ENCODE measurements at places on chromosomes 11 and 22.

DNA sequence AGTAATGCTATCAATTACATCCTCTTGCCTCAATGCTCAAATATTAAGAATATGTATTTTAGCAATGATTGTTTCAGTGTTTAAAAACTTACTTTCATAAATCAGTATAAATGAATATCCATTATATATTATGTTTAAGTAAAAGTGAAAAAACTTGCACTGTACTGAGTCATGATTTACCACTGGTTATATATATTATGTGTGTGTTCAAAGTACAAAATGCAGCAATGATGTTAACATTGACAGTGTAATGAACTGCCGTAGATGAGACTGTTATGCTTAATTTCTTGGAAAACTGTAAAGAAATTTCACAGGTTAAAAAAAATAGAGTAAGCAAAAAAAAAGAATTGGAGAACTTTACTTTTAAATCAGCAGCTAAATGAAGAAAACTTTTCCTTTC lies 8.7 kb downstream of the LIN7C start:
- no peak for DNase-seq

DNA sequence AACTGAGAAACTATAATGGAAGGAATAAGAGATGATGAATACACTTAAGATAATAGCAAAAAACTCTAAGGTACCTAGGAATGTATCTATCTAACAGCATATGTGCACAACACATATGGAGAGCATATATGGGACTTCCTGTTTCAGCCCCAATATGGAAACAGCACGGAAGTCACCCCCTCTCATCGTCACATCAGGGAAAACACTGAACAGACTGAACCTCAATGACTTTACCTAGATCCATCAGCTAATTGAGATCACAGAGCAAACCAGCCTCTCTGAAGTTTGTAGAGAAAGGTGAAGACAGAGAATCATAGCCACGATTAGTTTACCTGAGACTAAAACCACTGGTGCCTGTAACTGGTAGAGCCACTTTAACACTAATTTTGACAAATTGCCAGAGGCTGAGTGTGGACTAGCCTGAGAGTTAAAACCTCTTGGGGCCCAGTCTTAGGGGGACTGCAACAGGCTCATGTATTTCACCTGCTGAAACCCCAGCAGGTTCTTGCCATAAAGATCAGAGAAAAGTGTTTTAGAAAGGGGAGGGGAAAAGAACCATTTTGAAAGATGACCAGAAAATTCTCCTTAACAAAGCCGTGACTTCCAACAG lies 722.6 kb downstream of the TBC1D22A start:
- no peak for DNase-seq

GRCh38 chr22:43346521-43346929 lies 3.4 kb upstream of the SCUBE1 start:
- no peak for DNase-seq

GRCh38 chr11:125443767-125444311 lies 52.2 kb downstream of the FEZ1 start:
- DNase-seq, result no peak

DNA sequence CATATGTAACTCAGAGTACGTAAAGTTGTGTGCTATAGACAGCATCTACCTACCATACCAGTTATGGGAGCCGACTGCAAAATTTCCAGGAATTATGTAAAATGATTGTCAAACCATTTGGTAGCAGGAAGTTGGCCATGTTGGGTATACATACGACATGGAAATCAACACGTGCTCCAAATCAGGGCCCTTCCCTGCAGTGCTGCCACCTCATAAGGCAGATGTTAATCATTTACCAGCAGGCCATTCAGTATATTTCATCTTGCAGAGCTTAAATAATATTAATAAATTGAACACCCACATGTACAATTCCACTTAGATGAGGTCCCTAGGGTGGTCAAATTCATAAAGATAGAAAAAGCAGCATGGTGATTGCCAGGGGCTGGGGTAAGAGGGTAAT lies 9.8 kb downstream of the MS4A18 start:
- no peak for DNase-seq

- DNase-seq, result no peak
Measured at GRCh38 chr11:126817096-126817495, 183.5 kb downstream of the KIRREL3 start.

- DNase-seq, result no peak
Measured at GRCh38 chr11:134272381-134273316, 3.5 kb upstream of the GLB1L3 start.

GRCh38 chr11:27998552-27998951 lies 109.4 kb downstream of the KIF18A start:
- no peak for DNase-seq

DNA sequence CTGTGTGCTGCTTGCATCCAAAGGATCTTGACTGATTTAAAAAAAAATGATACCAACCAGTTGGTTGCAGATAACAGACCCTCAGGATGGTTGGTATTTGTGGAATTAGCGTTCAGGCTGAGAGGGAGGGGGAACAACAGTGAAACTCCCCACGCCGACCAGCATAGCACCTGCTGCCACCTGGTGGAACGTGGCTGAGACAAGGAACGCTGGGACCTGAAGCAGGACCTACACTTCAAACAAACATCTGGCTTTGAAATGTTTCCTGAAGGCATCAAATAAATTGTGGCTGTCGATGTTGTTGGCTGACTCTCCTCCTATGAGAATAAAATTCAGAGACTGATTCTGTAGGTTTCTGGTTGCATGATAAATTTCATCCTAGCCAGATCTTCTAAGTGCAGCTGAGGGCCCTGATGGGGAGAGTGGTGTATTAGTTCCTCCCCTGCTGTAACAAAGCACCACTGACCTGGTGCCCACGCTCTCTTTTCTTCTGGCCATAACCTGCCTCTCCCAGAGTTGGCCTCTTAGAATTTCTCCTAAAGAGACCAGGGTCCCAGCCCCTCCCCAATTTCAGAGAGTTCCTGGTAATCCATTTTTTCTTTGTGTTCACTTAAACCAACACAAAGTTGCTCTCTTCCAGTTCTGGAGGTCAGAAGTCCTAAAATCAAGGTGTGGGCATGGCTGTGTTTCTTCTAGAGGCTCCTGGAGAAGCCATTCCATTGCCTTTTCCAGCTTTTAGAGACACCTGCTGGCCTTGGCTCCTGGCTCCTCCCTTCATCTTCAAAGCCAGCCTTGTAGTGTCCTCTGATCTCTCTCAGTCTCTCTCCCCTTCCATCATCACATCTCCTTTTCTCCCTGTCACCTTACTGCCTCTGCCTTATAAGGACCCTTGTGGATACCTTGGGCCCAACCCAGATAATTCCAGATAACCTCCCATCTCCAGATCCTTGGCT lies 17.3 kb downstream of the APOL2 start:
- peak; percentile 40 for DNase-seq

GRCh38 chr22:33853200-33854097 lies 66.8 kb downstream of the LARGE1 start:
- DNase-seq, result peak; percentile 77

DNA sequence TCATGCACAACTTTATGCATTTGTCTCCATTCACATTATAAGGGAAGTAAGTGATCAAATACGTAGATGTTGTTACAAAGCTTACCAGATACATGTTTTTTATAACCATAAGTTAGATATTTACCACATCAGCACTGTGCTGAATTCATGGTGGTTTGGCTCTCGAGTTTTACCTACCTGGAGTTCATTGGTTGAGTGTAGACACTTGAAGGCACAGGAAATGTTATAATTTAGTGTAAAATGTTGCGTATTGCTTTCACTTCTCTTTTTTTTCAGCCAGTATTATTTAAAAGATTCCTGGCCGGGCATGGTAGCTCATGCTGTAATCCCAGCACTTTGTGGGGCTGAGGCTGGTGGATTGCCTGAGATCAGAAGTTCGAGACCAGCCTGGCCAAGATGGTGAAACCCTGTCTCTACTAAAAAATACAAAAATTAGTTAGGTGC lies 53.1 kb upstream of the GRK2 start:
- no peak for DNase-seq

DNA sequence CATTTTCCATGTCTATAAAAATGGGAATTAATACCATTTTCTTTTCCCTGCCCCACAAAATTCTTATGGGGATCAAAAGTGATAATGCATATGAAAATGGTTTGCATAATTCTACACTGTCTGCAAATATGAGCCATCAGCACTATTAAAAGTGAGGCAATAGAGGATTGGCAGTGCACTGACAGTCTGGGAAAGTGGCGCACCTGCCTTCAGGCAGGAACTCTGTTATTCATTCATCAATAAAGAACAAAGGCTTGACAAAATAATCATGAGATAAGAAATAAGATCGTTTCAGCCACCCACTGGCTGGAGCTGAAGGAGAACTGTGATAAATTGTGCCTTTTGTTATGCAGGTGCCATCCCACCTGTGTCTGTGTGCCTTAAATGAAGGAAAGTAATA lies 49.5 kb downstream of the ARFGAP2 start:
- DNase-seq, result no peak

GRCh38 chr22:24247564-24248344 lies 2.9 kb upstream of the GGT5 start:
- peak; percentile 90 for DNase-seq

DNA sequence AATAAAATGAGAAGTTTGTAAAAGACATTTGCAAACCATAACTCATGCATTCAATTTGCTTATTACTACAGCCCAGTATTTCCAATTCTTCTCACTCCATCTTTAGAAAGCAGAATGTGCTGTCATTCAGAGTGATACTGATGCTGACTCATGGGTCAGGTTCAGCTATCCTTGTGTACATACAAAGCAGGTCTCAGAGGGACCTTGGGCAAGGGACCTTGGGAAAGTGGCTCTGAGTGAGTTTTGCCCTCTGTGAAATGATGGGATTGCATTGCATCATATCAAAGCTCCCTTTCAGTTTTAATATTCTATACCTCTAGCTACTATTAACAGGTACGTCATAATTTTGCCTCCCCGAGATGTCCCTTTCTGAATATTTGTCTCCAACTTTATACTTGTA lies 848.7 kb downstream of the OPCML start:
- DNase-seq, result no peak

GRCh38 chr22:42930810-42931420 lies 73.8 kb upstream of the ARFGAP3 start:
- DNase-seq, result peak; percentile 39

- peak; percentile 65 for DNase-seq
Measured at GRCh38 chr22:24391836-24392217, 35.6 kb upstream of the ADORA2A start.

GRCh38 chr11:78299000-78299710 lies 110.4 kb downstream of the USP35 start:
- DNase-seq, result no peak

GRCh38 chr11:69368119-69368880 lies 74.3 kb downstream of the MYEOV start:
- no peak for DNase-seq

DNA sequence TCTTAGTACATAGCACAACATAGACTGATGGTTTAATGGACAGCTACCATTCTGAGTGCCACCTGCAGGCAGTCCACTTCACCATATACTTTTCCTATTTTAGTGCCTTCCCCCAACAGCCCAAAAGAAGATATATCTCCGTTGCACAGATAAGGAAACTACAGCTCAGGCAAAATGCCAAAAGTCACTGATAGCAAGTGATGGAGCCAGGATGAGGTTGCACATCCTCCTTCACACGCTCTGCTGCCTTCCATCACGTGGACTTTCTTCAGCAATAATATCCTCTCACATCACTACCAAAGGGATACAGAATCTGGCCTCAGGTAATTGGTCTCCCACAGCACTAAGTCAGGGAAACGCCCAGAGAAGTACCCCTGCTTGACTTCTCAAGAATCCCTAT lies 7.5 kb downstream of the TCF20 start:
- DNase-seq, result no peak

- no peak for DNase-seq
Measured at GRCh38 chr11:34916843-34917770, 689 bp downstream of the PDHX start.

DNA sequence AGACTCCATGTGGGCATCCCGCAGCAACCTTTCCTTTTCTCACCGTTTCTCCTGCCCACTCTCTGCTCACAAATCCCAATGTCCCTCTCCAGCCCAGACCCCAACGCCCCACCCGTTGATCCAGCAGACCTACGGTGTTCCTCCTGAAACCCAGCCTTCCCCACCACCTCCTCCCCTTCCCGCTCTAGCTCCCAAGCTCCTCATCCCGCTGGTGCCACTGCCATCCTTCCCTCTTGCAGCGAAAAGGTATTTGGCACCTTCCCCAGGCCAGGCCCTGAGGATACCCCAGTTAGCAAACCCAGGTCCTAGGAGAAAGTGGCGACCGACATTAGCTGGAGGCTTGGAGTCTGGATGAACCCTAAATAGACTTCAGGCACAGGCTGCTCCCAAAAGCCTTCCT lies 84.0 kb upstream of the RTL6 start:
- no peak for DNase-seq

GRCh38 chr11:119752345-119752871 lies 23.4 kb upstream of the NECTIN1 start:
- no peak for DNase-seq

DNA sequence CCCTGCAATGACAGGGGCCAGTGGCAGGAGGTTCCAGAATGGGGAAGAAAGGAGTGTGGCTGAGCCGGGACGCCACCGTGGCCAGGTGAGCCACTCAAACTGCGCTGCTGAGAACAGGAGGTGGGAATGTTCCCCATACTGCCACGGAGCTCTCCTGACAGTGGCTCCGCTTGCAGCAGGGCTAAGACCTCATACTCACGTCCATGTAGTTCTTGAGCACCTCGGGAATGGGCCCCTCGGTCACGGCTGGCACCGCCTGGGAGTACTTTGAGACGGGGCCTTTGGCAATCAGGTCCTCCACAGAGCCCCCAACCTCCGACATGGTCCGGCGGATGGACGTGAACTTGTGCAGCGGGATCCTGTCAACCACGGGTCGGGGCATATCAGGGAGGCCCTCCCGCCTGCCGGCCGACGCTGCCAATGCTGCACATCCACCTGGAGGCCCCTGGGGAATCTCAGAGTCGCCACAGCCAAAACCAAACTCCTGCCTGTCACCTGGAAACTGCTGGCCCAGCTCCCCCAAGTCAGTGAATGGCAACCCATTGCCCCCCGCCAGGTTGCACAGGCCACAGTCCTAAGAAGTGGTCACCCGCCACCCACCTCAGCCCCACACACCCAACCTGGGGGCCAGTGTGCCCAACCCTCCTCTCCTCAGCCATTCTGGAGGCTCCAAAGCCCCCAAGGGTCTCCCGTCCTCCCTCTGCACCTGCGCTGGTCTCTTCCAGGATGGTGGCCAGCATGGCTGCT lies 2.4 kb downstream of the CTSD start:
- no peak for DNase-seq

- no peak for DNase-seq
Measured at GRCh38 chr22:42699281-42699975, 21.2 kb downstream of the A4GALT start.

DNA sequence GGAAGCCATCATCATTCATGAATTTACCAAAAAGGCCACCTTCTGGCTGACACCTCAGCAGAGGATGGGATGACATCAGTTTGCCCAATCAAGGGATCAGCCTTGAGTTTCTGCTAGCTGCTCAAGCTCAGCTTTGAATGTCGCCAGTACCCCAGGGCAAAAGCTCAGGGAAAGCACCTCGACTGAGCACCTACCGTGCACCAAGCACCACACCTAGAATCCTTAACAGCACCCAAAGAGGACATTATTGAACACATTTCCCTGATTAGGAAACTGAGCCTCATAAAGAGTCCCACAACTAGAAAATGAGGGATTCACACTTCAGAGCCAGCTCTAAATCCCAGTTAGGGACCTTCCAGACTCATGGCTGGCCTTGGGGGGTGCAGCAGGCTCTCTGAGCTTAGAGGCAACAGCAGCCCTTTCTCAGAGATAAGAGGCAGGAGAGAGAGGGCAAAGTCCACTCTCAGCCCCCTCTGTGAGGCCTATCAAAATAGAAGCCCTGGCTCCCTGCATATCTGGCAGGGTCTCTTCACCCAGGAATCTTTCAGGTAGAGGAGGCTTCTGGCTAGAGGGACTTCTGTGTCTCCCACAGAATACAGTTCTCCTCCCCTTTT lies 13.4 kb upstream of the DAGLA start:
- DNase-seq, result no peak

Data from astrocyte (in vitro differentiated cells and primary cell).